ENCODE measurements at places on chromosomes 1 and 21. TPM values are rescaled to one million over a fixed set of nuclear protein-coding genes. Genes with fewer than 3 reads are reported as not detected.

Gene NBPF26
- 10.0 TPM for polyA plus RNA-seq

Gene EXOC8
- 5.6 TPM for polyA plus RNA-seq

Gene LAX1
- polyA plus RNA-seq = 1.1 TPM

Gene CRNN
- polyA plus RNA-seq = 1.4 TPM

Gene SSX2IP
- 2.7 TPM for polyA plus RNA-seq

Gene CD5L
- not detected for polyA plus RNA-seq

Gene TCHHL1
- polyA plus RNA-seq = not detected

Gene DOCK7
- polyA plus RNA-seq = 6.1 TPM

Gene CELA3A
- polyA plus RNA-seq = 8.5 TPM

Gene USH2A
- 0.13 TPM for polyA plus RNA-seq

Gene ERVH48-1
- polyA plus RNA-seq = not detected

Gene AJAP1
- polyA plus RNA-seq = not detected

All from aorta (tissue), 5 donors.